ENCODE measurements at places on chromosomes 5 and 9.

- DNase-seq: no peak
Observed at GRCh38 chr9:128275198-128276007, at the start of gene GOLGA2. TSS of gene GOLGA2 (minus strand) at chr9:128276007. CDS start at chr9:128275976, 31 bp downstream.

- no peak for DNase-seq
Observed at GRCh38 chr5:32388432-32389129, 56.0 kb downstream of the ZFR start.

DNA sequence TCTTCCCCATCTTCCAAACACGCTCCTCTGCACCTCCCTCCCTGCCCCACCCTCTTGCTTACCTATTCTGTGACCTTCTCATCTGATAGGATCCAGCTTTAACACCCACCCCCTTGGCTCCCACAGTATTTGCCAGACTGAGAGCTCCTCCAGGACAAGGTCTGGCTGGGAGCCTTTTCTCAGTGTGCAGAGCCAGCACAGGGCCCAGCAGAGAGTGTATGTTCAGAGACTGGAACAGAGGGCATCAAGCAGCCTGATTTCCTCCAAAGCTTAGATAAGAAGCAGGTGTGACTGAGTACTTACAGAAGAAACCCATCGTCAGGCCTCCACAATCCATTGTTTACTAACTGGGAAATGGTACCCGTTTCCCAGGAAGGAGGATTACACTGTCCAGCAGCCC, 26.6 kb downstream of the LHX6 start:
- DNase-seq: no peak

GRCh38 chr5:76406673-76407072, 3.6 kb downstream of the IQGAP2 start:
- DNase-seq: no peak

DNA sequence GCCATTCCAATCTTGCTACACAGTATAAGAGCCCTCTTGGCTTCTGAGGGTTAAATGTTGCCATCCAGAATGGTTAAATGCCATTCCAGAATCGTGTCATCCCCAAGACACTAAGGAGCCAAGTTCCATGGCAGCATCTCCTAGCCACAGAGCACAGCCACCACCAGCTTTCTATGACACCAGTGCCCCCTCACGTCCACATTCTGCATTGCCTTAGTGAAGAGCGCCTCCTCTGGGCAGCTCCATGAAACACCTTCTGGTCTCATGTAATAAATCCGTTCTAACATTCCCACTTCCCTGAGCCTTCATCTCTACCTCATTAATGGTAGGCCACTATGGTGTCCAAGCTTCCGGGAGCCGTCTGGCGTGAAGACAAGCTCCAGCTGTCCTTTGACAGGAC, 12.4 kb downstream of the CBY3 start:
- DNase-seq: peak; percentile 53

DNA sequence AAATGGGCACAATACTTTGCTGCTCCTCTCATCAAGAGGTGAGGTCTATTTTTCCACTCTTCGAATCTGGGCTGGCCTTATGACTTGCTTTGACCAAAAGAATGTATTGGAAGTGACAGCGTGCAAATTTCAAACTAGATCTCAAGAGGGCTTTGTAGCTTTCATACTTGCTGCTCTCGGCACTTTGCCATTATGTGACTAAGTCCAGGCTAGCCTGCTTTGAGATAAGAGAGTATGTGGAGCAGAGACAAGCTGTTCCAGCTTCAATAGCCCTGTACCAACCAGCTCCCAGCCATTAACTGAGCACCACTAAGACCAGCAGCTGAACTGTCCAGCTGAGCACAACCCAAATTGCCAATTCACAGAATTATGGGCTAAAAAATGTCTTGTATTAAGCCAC, 124.6 kb downstream of the ACER2 start:
- no peak for DNase-seq

DNA sequence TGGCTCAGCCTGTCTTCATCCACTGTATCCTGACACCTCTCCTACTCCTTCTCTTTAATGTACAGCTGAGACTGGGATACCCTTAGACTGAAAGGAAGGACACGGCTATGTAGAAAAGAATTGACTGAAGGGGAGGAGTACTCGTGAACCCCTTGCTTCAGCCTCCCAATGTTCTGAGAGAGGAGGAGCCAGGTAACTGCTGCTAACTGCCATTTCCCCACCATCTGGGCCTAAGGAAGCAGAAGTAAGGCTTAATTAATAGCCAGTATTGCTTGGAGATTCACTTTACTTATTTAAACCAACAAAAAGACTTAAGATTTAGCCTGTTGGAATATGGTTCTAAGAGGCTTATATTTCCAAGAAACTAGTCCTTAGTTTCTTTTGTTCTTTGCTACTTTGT, 18.8 kb upstream of the RGS3 start:
- no peak for DNase-seq

DNA sequence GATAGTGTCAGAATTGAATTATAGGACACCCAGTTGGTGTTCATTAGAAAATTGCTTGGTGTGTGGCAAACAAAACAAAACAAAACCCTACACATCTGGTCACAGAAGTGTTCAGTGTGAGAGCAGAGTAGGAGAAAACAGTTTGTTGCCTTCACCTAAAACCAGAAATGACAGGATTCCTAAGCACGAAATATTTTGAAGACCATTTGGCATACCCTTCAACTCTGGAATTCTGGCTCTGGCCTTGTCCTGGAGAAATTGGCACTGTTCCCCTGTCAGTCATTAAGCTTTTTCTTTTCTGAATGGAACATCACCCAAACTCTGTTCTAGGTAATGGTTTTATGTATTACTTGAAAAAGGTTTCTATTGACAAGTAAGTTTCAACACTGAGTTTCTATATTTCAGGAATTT, 110.2 kb upstream of the PCA3 start:
- no peak for DNase-seq

DNA sequence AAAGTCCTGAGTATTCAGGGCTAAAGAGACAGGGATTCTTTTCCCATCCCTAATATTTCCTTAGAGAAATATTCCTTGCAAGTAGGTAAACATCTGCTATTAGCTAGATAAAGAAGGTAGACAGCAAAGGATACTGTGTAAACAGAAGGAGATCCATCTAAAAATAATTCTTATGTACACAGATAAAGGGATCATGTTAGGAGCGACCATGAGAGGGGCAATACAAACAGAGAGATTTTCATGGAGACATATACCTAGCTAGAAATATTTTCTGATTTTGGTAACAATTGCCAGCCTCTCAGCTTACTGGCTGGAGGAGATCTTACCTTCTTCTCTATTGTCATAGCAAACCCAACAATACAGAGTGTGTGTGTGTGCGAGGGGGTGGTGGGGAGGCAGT, 184.6 kb upstream of the DMAC1 start:
- no peak for DNase-seq

- no peak for DNase-seq
Observed at GRCh38 chr5:67543720-67544270, 347.2 kb upstream of the CD180 start.

DNA sequence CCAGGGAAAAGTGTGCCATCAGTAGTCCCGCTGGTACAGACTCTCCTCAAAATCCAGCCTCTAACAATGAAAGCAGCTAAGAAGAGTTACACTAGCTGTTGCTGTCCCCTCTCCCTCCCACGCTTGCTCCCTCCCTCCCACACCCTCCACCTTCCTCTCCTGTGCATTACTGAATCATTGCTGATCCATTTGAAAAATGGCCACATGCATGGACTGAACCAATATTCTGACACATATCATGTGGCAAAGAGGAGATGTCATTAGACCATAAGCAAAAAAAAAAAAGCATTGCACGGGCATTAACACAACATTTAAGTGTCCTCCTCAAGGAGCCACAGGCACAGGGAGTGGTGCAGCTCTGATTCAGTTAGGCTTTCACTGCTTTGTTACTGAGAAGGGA, 37.9 kb downstream of the LHFPL2 start:
- DNase-seq: no peak

GRCh38 chr9:136943291-136944211, 987 bp downstream of the FBXW5 start:
- DNase-seq: peak; percentile 38

All from CD4-positive, alpha-beta T cell treated with Interleukin-17A for 4 hours (primary cell).